ENCODE measurements at places on chromosomes 4 and X. TPM values are rescaled to one million over a fixed set of nuclear protein-coding genes. Genes with fewer than 3 reads are reported as not detected.

SUPT20HL2 gene
- total RNA-seq, result not detected

MUC7 gene
- total RNA-seq, result not detected

SORCS2 gene
- not detected for total RNA-seq

PCDH11X gene
- not detected for total RNA-seq

ADH7 gene
- total RNA-seq, result not detected

ADRA2C gene
- total RNA-seq, result 0.54 TPM

DUX4 gene
- total RNA-seq, result not detected

MAGEA1 gene
- total RNA-seq, result 44.1 TPM

All from K562 (cell line).